Inflammatory macrophage treated with lipopolysaccharide for 1 hour (primary cell): ENCODE measurements at places on chromosomes 1 and 21.

DNA sequence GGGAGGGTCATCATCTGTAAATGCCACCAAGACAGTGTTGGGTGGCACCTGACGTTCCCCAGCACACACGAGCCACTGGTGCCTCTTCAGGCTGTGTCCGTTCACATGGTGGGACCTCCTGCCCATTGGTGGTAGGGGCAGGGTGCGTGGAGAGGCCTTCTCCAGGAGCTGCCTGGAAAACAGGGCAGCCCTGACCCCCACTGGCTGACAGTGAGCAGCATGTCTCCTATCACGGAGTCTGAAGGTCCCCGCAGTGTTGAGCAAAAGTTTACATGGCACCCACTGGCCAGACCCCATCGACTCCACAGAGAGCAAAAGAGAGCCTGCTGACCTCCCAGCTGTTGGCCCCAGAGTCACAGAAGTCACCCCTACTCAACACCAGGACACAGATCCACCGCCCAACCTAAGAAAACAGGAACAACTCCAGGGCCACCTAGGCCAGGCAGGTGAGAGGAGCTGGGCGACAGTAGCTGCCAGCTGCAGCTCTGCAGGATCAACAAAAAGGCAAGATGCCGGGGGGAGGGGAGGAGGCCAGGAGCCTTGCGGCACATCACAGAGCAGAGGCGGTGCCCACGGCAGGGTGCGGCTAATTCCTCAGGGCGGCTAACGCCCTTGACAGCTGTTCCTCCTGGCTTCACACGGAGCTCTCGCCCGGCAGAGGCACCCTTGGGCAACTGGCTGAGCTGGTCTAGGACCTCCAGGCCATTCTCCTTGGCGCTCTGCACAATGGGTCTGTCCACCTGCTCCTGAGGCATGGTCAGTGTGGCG lies 14.4 kb upstream of the IFI6 start:
- no peak for DNase-seq

DNA sequence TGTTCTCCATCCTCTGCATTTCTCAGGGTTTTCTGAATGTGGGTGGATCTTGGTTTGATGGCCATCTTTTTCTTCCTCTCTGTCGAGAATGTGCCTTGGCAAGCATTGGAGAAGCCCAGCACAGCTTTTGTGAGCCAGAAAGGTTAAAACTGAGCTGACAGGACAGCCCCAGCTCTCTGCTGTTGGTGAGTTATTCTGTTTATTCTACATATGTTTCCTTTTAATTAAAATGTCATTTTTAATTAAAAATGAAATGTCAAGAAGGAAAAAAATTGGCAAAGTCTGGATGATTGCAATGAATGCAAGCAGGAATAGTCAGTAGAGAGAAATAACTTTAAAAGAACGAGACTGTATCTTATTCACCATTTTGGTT lies 325.8 kb downstream of the PTBP2 start:
- DNase-seq: no peak

- peak; percentile 29 for DNase-seq
Measured at GRCh38 chr21:42142627-42143026, 71.5 kb downstream of the UMODL1 start.

- DNase-seq: no peak
Measured at GRCh38 chr1:240616018-240616417, 4.1 kb upstream of the GREM2 start.

DNA sequence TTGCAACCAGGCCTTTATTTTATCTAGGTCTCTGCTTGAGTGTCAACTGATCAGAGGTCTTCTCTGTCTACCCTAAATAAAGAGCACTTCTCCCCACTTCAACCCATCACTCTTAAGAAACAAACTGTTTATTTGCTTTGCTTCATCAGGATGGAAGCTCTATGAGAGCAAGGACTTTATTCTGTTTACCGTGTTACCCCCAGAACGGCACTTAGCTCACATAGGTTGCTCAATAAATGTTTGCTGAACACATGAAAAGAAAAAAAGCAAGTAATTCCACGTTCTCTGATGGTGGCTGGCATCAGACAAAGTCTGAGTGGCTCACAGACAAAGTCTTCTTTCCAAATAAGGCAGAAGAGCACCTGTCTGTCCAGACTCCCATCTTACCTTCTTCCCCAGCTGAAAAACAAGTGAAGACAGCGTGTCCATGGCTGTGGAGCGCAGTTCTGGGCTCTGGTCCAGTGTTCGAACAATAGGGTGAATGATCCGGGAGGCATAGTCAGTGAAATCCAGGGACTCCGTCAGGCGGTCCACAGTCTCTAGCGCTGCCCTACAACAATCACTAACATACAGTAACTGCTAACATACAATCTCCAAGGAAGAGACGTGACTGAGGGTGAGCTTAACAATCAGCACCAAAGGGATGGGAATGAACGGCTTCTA lies 22.9 kb downstream of the ANGPTL7 start:
- no peak for DNase-seq

DNA sequence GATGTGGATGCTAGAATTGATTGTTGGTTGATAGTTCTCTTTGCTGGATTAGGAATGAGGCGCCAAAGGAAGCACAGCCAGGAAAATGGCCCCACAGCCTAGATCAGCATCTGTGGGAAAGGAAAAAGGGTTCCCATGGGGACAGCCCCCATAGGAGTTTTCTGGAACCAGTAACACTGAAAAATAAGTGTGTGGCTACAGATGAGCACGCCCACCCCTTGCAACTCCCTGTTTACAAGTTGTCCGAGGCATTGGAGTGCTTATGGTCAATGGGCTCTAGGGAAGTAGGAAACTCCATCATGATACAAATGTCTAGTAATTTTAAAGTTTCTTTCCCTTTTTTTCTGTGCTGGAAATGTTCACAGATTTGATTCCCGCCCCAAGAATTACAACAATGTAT lies 23.8 kb upstream of the UBE2U start:
- DNase-seq: no peak

GRCh38 chr1:87790756-87791155 lies 462.1 kb downstream of the LMO4 start:
- DNase-seq: no peak

DNA sequence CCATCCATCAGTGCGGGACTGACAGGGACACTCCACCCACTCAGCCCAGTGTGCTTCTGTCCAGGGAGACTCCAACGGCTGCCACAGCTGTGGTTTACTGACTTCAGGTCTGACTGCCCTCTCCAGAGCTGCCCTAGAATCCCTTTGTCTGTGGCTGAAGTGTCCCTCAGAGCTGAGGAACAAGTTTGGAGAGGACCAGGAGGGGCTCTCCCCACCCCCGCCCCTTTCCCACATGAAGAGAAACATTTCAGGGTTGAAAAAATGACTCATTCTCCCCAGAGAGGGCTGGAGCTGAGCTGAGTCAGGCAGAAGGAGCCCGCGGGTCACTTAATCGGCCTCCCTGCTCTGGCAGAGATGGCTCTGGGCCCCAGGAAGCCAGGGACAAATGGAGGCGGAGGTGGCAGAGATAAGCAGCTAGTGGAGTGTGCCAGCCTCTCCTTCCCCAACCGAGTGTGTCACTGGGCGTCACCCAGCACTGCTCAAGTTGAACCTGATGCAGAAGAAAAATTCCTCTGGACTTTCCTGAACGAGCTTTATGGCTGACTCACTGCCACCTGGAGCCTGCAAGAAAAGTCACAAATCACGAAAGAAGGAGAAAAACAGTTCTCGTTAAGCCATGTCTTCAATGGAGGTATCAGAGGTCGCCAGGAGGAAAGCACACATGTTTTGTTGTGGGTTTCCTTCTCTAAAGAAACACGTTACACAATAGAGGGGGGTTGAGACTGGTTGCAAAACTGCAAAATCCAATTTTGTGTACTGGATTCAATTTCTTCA lies 34.3 kb upstream of the ECE1 start:
- peak; percentile 98 for DNase-seq

DNA sequence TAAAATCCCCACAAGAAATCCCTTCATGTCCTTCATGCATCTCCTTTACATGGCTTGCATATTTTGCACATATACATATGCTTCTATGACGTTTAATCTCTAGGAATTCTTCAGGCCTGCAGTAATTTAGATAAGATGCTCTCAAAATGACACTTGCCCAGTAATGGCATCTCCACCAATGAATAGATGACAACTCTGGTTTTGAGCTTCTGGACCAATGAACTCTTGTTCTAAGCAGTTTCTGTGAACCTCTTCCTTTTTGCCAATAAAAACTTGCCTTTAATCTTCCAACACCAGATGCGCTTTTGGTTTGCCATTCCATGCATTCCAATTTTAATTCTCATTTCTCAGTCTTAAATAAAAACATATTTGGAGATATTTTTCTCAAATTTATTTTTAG lies 189.8 kb upstream of the OLFM3 start:
- DNase-seq: no peak

- no peak for DNase-seq
Measured at GRCh38 chr1:52168373-52169080, 26.6 kb downstream of the ZFYVE9 start.

GRCh38 chr1:150164224-150164623 lies 14.5 kb downstream of the PLEKHO1 start:
- no peak for DNase-seq

DNA sequence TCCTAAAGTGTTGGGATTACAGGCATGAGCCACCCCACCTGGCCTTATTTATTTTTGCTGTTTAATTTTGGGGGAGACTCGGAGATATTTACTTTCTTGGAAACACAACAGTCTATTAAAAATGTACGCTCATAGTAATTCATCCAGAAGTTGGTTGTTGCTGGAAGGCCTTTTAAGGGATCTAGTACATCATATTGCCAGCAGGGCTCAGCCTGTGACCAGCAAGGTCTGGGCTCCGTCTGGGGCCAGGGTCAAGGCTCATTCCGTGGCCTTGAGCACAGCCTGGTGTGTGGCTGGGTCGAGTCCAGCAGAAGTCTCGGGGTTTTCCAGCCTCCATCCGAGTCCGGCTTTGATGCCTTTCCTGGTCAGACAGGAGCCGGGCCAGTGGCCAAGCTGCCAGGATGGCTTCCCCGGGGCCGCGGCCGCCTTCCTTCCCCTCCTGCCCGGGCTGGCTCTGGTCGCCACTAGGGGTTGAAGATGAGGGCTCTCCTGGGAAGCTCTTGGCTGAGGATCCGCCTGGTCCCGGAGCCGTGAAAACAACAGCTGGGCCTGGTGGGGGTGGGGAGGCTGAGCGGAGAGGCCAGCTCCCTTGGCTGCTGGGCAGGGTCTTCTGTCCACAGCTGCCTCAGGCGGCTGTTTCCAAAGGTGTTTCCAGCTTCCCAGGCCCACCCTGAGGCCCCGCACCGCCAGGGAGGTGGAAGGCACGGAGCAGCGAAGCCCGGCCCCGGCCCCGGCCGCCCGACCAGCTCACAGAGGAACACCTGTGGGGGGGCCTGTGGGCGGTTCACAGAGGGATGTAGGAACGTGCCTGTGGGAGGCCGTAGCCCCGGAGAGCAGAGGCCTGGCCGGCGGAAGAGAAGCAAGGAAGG lies 5.1 kb upstream of the VWA1 start:
- no peak for DNase-seq

DNA sequence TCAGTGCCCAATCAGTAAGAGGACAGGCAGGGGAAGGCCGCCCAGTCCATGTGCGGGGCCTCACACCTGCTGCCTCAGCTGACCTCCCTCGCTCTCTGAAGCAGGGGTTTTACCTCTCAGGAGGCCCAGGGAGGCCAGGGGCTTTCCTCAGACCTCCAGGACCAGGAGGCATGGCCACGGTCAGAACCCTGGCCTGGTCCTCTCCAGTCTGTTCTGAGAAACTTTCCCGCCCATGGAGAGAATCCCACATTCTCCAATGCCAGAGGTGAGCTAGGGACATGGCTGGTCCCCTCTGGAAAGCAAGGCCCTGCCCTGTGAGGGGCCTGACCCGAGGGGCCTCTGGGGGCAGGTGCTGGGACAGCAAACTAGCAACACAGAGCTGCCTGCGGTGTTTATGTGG lies 68.2 kb downstream of the DMRTB1 start:
- no peak for DNase-seq

- peak; percentile 32 for DNase-seq
Measured at GRCh38 chr1:204151552-204152309, at the start of gene ETNK2. TSS of gene ETNK2 (minus strand) at chr1:204152044. CDS start at chr1:204151852, 192 bp downstream.

GRCh38 chr1:108345776-108346531 lies 102.1 kb upstream of the NBPF4 start:
- no peak for DNase-seq

GRCh38 chr1:204435381-204435831 lies 23.8 kb upstream of the PPP1R15B start:
- DNase-seq: peak; percentile 68

GRCh38 chr21:45030682-45031570 lies 43.5 kb upstream of the ADARB1 start:
- DNase-seq: no peak

- peak; percentile 18 for DNase-seq
Measured at GRCh38 chr1:85372683-85373377, 92.1 kb downstream of the DDAH1 start.

GRCh38 chr1:224493269-224493668 lies 58.7 kb upstream of the WDR26 start:
- DNase-seq: no peak

GRCh38 chr1:155173478-155174323 lies at the start of gene TRIM46:
TSS of gene TRIM46 (plus strand) at chr1:155173849. CDS start at chr1:155173967, 118 bp downstream.
- no peak for DNase-seq

GRCh38 chr21:14911351-14911750 lies 153.4 kb downstream of the NRIP1 start:
- no peak for DNase-seq

GRCh38 chr1:40245686-40246085 lies 2.1 kb upstream of the TMCO2 start:
- DNase-seq: no peak

GRCh38 chr1:75742047-75742625 lies 17.6 kb downstream of the ACADM start:
- DNase-seq: no peak

DNA sequence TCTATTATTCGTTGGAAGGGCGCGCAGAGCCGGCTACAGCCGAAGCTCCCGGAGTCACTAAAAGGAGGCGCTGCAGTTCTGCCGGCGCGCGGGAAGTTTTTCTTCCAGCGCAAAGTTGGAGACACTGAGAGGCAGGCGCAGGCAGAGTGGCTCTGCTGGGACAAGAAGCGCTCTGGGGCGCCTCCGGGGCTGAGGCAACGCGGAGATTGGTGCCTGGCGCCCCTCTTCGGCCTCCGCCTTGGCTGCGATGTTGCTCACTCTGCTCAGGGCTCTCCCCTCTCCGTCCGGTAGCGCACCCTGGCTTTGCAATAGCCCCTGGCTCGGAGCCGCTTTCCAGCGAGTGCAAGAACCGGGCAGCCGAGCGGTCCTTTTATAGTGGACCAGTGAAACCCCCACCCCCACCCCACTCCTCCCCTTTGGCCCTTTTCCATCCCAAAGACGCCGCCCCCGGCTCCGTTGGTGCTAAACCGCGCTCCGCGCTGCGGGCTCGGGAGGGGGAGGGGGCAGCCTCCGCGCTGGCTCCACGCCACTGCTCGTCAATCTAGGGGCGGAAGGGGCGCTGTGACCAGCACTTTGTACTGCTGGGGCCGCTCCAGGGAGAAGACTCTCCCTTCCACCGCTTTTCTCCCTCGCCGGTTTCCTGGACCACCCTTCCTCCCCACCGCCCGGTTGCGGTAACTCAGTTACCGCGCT lies at the start of gene ADAMTS1:
ADAMTS1 (minus strand) TSS at position 344 of the 693 bp plus-strand sequence. CDS start 455 bp downstream, outside the sequence.
- DNase-seq: peak; percentile 3

DNA sequence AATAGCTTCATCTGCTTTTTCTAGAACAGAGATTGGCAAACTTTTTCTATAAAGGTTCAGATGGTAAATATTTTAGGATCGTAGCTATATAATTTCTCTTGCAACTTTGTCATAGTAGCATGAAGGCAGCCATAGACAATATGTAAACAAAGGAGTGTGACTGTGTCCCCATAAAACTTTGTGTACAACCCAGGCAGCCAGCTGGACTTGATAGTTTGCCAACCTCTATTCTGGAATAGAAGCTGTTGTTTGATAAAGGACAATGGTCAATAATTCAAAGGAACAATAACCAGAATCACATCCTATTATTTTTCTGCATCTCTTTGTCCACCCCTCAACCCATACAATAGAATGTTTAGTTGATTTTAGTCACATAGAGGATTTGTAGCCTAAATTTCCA lies 286.7 kb downstream of the LMX1A start:
- no peak for DNase-seq

GRCh38 chr1:110502402-110503151 lies 16.4 kb downstream of the KCNA10 start:
- DNase-seq: peak; percentile 83
